ENCODE measurements at places on chromosomes 4 and X. TPM values are rescaled to one million over a fixed set of nuclear protein-coding genes. Genes with fewer than 3 reads are reported as not detected.

DNA sequence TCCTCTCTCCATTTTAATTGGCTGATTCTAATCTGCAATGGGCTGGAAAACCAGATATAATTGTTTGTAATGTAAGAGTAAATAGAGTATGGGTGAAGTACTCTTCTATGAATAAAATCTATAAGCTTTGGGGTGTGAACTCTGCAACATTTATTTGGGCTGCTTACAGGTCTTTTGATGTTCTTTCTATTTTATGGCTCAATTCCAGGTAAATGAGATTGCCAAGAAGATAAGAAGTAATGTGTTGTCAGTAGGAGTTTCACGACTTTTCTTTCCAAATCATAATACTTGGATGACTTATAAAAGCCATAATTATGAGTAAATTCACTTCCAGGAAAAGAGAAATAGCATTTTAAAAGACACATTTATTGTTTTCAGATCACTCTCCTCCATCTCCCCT is 103.5 kb downstream of the FMR1NB start:
- no peak for DNase-seq

GRCh38 chr4:79241846-79242245 is 84.0 kb downstream of the NAA11 start:
- DNase-seq = no peak

- no peak for DNase-seq
These were observed 69.8 kb downstream of the ARHGEF38 start for GRCh38 chr4:105622269-105622668.

GRCh38 chr4:158885564-158885963 is 116.7 kb downstream of the FNIP2 start:
- DNase-seq = no peak

- DNase-seq = no peak
These were observed 53.6 kb upstream of the TLR3 start for GRCh38 chr4:186015212-186015817.

- DNase-seq = no peak
These were observed 1027.0 kb upstream of the ADGRL3 start for GRCh38 chr4:60173103-60173502.

- DNase-seq = no peak
These were observed 30.2 kb upstream of the TENM3 start for GRCh38 chr4:182213004-182213403.

DNA sequence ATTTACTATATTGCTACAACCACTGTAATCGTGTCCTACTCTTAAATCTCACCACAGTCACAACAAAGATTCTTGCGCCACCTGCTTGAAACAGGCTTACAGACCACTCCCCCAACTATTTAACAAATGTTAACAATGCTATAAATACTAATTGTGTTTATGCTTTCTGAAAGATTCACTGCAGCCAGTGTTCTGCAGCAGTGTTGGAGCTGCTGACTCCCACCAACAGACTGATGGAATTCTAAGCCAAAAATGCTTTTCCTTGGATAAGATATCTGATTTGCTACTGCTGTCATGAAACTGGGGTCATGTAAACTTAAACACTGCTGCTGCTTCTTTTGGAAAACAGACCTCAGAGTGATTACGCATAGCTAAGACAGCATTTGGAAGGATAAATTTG is 244.2 kb upstream of the MAB21L2 start:
- DNase-seq = no peak

DNA sequence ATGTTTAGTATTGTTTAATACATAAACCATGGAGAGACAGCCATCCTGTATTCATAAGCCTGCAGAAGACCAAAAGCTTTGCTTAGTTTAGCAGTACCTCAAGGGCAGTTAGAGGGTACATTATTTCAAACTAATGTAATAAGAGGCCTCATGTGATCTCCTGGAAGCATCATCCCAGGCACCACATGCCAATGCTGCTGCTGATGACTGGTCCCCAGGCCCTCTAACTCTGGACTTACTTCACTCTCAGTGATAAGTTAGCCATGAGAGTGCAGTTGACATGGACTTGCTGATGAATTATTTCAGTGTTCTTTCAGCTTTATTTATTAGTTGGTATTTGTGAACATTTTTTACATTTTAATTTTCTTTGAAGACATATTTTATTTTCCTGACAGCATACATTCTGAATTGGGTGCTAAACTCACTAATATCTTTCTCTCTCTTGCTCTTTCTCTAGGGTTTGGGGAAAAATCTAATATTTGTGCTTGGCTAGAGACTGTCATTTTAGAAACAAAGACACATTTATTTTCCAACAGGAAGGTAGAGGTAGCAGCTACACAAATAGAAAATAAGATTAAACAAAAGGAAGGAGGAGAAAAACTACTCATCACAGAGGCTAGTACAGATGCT is 207.8 kb downstream of the NPFFR2 start:
- no peak for DNase-seq

DNA sequence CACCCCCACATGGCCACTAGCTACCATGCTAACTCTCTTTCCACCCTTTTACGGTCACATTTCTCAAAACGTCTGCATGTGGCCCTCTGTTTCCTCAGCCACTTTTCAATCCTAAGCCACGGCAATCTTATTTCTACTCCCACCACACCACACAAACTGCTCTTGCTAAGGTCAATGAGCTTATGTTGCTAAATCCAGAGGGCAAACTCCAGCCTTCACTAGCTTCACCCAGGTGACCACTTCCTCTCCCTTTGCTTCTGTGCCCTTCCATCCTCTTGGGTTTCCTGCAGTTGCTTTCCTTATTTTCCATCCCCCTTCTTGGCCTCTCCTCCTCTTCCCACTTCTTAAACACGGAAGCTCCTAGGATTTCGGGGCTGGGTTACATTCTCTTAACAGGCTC is 16.5 kb downstream of the CETN2 start:
- no peak for DNase-seq

- no peak for DNase-seq
These were observed 16.9 kb upstream of the XPNPEP2 start for GRCh38 chrX:129721870-129722269.

- no peak for DNase-seq
These were observed 22.4 kb downstream of the RAB40AL start for GRCh38 chrX:102959471-102959870.

DNA sequence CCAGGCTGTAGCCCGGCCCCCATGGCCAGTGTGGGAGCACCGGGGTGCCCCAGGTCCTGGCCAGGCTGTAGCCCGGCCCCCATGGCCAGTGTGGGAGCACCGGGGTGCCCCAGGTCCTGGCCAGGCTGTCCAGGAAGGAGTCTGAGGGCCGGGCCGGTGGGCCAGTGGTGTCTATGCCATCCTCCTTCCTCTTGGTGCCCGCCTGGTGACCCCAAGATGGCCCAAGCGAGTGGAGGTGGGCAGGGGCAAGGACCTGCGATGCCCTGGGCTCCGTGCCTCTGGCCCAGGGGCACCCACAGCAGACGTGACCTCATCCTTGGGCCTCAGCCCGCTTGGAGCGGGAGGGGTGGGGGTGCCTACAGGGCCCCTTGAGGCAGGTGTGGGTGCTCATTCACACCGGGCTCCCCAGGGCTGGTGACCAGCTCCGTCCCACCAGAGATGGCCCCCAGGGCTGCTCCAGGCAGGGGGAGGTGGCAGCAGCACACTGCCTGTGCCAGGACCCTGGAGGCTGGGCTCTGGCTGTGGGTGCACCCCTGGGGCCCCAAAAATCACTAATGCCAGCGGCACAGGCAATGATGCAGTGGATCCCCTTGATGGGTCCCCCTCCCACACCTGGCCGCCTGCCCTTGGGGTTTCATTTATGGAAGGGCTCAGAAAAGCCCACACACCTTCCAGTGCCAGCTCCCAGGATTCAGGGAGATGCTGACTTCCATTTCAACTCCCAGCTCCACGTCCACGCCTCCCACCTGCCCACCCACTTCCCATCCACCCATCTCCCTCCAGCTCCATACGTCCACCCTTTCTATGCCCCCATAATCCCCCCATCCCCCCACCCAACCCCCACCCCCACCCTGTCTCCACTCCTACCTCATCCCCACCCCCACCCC is 35.8 kb downstream of the TACC3 start:
- no peak for DNase-seq

DNA sequence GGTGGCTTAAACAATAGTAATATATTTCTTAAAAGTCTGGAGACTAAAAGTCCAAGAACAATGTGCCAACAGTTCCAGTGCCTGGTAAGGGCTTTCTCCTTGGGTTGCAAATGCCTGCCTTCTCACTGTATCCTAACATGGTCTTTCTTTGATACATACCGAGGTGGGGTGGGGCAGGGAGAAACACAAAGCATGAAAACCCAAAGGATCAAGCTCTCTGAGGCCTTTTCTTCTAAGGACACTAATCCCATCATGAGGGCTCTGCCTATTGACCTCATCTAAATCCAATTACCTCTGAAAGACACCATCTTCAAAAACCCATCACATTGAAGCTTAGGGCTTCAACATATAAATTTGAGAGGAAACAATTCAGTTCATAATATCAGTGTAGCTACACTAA is 311.3 kb downstream of the GRID2 start:
- DNase-seq = no peak

DNA sequence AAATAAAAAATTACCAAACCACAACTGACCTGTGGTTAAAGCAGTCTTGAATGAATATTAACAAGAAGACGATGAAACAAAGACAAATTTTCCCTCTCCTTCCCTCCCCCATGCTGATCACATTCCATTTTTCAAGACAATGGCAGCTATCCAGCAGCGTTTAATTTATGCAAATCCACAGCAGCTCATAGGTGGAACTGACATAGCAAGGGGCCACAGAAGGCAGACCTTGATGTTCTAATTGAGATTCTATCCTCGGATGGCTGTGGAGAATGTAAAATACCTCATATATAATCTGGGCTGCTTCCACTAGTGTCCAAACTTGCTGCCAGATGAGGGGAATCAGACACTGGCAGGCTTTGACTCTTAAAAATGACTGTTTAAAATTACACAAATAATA is 211.5 kb downstream of the CHRDL1 start:
- no peak for DNase-seq

DNA sequence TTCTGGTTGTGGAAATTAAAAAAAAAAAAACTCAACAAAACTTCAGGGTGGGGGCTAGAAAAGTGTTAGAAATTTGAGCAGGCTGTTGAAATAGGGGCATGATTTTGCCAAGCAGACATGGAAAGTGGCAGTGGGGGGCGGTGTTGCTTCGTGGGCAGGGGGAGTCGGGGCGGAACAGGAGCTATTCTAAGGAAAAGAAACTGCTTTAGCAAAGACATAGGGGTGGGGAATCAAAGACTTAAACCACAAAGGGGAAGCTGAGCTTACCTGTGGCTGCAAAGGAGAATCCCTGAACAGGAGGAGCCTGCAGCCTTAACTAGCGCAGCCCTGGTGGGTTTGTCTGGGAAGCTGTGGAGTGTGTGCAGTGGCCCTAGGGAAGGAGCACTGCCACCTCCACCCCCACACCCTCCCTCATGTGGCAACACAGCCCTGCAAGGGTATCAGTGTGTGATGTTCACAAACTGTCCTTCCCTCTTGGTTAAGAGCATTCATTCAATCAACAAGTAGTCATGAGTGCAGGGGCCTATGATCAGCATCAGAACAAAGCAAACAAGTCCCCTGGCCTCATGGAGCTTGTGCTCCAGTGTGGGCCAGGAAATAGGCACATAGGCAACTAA is 20.5 kb downstream of the SEL1L3 start:
- no peak for DNase-seq

The HPSE gene
- 3.5 TPM for total RNA-seq

The KLHL34 gene
- not detected for total RNA-seq

The ARHGAP36 gene
- not detected for total RNA-seq

The NDNF gene
- not detected for total RNA-seq

The CYTL1 gene
- total RNA-seq = 154 TPM

Measured in glomerular endothelial cell (primary cell).